ENCODE measurements at places on chromosomes 3 and 15.

DNA sequence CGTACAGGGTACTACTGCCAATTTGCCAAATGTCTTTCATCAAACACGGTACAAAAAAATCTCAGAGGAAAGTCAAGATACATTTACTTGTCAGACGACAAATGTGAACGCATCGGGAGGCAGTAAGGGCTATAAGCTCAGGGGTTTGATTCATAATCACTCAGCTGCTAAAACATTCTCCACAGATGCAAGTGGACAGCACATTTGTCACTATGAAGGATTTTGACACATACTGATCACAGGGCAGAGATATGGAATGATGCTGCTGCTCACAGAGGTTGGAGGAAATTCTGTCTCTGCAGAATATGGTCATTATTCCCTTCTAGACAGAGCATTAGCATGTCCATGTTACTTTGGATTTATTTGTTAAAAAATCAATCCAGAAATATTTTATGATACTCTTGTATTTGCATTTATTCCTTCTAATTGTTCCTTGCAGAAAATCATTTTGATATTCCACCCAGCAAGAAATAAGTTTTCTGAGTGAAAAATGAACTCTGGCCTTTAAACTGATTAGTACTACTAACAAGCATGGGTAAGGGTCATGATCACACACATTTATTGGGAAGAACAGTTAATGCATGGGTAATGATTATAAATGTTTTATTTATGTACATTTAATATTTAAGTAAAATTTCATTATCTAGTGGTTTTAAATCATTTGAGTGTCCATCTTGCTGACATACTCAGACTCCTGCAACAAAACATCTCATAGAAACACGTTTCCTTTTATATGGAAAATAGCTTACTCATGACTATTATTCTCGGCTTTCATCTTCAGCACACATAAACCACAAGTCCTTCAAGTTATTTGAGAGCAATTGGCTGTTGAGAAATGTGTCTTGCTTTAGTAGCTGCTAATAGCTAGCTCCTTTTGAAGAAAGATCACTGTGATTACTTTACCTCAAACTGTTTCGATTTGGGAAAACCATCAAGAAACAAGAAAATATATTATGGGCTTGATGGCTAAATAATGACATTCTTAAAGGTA, 559.3 kb downstream of the MECOM start:
- no peak for DNase-seq

GRCh38 chr3:107100573-107100972, 276.7 kb upstream of the CCDC54 start:
- DNase-seq, result no peak

- DNase-seq, result no peak
These were observed 55.4 kb upstream of the KCNMB2 start for GRCh38 chr3:178480795-178481194.

DNA sequence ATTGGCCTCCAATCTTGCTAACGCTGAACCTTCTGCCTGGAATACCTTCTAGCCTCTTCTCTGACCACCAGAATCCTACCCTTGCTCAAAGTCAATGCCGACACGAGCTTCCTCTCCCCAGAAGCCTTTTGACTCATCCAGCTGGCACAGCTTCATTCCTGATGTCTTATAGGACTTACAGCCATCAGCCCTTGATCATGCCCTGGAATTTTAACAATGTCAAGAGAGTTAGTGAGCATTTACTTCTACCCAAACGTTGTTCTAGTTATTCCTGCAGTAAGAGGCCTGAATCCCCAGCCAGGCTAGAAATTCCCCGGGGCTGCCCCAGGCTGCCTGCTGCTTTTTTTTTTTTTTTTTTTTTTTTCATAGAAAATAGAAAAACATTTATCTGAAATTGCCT, 3.9 kb downstream of the CYP1A2 start:
- no peak for DNase-seq

GRCh38 chr3:42830437-42831320, 21.4 kb downstream of the ACKR2 start:
- DNase-seq, result peak; percentile 69

- DNase-seq, result no peak
These were observed 47.4 kb upstream of the OSTN start for GRCh38 chr3:191151653-191152052.

DNA sequence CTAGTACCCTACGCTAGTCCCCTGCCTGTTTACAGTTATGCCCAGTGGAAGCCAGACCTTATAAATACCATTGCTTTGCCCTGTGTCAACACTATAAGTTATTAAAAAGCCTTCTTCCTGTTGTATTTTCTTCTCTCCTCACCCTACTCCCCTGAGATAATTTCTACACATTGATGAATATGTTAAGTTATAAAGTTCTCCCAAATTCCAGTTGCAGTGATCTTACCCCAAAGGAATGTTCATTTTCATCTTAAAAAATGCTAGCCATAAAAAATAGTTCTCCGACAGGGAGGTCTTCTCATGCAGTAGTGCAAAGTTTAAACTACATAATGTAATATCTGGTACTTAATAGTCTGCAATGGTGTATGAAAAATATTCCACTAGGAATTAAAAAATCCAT, 58.6 kb downstream of the MAP2K5 start:
- no peak for DNase-seq

GRCh38 chr3:22713936-22714335, 489.2 kb upstream of the UBE2E2 start:
- DNase-seq, result no peak

DNA sequence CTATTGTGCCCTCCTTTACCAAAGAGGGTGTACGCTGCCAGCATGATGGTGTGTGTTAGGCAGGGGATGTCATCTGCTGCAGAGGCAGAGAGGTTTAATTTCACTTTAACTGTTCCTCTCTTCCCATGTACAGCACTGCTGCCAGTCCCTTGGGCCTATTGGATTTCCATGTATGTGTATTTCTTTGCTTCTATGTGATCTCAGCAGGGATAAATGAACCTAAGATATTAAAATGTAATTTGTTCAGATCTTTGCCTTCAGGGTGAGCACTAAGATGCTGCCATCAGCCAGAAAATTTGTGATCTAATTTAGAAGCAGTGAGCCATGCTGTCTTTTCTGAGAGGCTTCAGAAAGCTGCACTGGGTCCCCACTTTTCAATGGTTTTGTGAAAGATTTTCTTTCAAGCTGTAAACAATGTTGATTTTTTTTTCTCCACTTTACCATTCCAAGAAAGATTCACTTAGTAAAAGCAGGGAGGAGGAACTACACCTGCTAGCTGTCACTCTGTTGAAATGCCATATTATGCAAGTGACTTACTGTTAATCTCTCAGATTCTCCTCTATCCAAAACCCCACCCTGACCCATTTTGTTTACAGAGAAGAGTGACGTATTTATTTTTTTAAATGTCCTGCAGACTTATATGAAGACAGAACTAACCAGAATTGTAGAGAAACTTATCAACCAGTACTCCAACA, 261.9 kb downstream of the TBL1XR1 start:
- no peak for DNase-seq

- no peak for DNase-seq
These were observed 25.4 kb downstream of the GOLGB1 start for GRCh38 chr3:121724130-121724529.

- DNase-seq, result no peak
These were observed 173.2 kb downstream of the THSD4 start for GRCh38 chr15:71288348-71288955.

GRCh38 chr3:54837964-54838363, 89.9 kb downstream of the LRTM1 start:
- DNase-seq, result peak; percentile 82

GRCh38 chr3:152474585-152474984, 205.9 kb downstream of the MBNL1 start:
- peak; percentile 18 for DNase-seq

DNA sequence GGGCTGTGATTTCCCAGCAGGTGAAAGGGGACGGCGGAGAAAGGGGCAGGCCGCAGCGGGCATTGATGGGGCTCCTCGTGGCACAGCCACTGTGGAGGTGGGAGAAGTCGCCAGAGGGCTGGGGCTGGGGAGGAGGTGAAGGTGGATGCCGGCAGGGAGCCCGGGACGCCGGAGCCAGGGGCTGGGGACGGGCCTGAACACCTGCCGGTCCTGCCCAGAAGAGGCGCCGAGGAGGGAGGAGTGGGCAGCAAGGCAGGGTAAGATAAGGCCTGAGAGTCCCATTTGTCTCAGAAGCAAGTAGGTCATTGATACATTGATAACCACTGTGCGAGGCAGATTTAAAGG, 571 bp upstream of the RARRES1 start:
- DNase-seq, result no peak

DNA sequence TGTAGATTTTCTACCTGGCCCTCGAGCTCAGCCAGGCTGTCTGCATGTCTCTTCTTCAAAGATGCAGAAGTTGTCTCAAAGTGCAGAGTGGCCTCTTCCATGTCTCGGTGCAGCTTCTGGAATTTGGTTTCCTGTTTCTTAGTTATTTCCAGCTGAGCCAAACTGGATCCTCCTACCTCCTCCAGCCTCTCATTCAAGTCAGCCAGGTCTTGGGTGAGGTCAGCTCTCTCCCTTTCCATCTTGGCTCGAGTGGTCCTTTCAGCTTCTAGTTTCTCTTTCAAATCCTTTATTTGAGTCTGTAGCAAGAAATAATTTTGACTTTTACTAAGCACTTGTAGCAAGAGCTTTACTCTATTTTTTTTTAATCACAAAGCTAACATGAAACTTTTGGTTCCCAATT, 81.8 kb downstream of the MYH15 start:
- DNase-seq, result no peak

DNA sequence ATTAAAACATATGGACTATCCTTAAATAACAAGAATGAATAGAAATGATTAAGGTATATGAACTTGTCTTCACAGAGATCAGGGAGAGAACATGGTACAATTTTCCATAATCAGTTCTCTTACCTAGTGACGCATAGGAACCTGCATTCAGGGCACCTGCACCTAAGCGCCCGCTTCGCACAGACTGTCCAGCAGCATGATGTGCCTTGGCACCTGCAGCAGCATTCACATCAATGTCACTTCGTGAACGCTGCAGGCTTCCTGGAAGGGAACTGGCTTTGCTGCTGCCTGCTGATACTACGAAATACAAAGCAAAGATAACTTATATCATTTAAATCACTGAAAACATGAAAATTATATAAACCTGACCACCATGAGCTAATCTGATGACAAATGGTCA, 115.2 kb downstream of the CLASP2 start:
- DNase-seq, result no peak

All from NCI-H524 (cell line).